Muscle of back (tissue), 13 donors: ENCODE measurements at places on chromosomes 3 and 15.

DNA sequence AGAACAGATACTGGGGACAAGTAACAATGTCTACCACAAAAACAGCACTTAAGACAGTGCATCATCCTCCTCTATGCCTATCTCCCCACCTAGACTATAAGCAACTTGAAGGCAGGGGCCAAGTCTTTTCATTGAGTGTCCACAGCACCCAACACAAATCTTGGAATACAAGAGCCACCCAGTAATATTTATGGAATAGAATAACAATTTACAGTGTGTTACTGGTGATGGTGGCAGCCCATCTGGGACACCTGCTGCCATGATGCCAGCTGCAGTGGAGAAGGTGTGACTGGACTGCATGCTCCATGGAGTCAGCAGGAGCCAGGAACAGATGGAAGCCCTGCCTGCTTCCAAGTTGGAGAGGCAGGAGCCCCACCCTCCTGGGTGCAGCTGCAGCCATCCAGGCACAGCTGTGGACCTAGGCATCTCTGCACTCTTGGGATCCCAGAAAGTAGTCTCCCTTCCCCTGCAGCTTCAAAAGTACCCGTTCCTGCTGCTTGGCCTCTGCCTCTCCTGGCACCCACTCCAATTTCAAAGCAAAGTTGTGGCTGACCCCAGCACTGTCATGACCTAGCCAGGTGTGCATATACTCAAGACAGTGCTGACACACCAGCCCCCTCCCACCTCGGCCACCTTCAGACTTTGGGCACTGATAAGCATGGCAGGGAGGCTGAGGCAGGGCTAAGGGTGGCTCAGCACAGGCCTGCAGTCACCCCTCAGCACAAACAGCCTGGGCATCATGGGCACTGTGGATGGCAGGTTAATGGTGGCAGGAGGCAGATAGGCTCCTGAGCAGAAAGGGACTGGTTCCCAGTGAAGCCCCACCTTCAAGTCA, 94.5 kb downstream of the TPRA1 start:
- no peak for DNase-seq

- DNase-seq = no peak
Measured at GRCh38 chr3:195255571-195256501, 15.1 kb downstream of the XXYLT1 start.

- DNase-seq = no peak
Measured at GRCh38 chr3:125236331-125236903, 23.9 kb upstream of the SLC12A8 start.

DNA sequence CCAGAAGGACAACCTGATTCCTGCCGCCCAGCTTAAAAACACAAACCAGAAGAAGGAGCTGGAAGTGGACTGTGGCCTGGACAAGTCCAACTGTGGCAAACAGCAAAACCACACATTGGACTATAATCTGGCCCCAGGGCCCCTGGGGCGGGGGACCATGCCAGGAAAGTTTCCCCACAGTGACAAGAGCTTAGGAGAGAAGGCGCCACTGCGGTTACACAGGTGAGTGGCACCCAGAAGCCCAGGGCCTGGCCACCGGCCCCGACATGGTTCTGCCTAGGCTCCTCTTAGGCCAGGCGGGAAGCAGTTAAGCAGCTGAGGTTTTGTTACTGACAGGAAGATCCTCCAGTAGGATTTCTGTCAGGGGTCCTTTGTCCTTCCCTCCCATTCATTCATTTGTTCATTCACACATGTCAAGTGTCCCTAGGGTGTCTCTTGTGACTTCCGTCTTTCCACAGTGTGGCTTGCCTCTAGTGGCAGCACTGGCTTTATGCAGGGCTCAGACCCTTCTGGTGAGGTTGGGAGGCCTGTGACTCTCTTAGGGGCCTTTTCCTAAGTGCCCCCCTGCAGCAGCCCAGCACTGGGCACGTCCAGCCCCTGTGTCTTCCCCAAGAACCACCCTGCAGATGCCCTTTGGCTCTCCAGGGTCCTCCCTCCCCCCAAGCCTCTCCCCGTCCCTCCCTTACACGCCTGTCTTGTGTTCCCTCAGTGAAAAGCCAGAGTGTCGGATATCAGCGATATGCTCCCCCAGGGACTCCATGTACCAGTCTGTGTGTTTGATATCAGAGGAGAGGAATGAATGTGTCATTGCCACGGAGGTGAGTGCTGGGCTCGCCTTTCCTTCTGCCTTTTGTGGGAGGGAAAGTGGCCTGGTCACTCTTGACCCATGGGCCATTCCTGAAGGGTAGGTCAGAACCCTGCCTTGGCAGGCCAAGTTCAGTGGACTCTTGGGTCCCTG, 7.8 kb downstream of the DLL4 start:
- no peak for DNase-seq

DNA sequence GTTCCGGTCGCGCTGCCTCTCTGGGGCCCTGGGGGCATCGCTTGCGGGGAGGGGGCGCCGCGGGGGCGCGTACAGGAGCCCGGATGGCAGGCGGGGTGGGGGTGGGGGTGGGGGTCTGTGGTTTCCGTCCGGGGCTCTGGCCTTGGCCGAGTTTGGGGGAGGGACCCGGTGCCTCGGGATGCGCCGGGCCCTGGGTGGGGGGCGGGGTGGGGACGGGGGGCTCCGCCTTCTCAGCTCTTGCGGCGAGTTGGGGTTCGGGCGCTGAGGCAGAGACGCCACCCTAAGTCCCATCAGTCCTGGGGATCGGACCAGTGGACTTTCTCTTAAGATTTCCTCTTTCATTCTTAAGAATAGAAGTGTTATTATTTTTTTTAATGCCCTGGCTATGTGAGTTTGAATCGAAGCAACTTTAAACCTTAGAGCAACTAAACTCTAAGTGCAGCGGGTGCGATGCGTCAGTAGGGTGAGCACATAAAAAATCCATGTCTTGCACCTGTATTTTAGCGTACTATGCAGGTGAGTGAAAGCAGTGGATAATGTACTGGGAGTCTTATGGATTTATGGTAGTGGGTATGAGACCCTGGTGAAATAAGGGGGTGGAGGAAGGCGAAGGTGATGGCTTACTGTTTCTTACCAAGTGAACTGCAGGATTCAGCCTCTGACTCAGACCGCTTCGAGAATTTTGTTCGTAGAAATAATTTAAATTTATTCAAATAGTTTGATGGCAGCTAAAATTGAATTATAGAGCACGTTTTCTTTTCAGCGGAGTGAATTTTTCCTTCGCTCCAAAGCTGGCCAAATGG, 762 bp downstream of the CTNNB1 start:
- peak; percentile 73 for DNase-seq

DNA sequence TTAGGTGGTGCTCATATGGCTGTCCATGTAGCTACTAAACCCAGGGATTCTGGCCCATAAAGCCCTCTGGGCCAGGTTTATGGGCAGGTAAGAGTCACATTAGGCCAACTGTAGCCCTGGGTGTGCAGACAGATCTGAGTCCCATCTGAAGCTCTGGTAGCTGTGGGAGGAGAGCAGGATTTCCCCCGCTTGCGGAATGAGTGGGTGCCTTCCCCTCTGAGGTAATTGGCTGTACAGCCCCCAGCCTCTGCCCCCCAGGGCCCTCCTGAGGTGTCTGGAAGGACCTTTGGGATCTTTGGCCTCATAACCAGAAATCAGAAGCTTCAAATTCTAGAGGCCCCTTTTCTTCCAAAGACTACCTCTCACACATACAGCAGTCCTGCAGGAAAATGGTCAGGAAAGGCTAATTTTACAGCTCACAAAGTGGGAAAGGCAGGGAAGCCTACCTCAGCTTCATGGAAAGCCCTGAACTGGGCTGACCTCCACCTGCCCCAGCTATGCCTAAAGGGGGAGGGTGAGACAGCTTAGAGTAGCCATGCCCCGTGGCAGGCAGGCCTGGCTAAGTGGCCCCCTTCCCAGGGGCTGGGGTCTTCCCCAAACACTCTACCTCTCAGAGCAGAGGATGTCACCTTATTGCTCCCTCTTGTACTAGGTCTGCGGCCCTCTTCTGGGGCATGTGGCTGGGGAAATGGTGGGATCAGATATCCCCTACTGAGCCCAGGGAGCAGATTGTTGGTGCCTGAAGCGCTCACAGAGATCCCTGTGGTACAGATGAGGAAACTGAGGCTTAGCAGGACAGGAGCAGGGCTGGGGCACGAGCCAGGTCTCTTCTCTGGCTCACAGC, 16.8 kb downstream of the HEMK1 start:
- no peak for DNase-seq

- no peak for DNase-seq
Measured at GRCh38 chr3:40086890-40087883, 222.3 kb upstream of the EIF1B start.

GRCh38 chr3:67000009-67000408, 1.9 kb downstream of the KBTBD8 start:
- DNase-seq = no peak

DNA sequence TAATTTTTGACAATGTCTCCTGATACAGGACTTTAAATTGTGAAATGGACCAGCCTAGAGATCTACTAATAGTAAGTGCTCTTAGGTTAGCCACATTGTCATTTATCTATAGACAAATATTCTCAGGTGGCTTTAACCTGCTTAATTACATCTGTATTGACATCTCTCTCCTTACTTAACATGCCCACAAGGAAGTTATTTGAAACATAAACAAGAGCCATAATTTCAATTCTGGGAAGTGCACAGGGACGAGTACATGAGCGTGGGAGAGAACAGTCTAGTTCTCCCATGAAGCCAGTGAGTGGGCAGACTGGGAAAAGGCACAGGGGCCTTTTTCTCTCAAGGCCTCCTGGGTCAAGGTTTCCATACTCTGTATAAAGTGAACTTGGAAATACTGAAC, 54.2 kb downstream of the NEK10 start:
- no peak for DNase-seq

GRCh38 chr15:73991260-73991659, 835 bp downstream of the STOML1 start:
- peak; percentile 59 for DNase-seq

DNA sequence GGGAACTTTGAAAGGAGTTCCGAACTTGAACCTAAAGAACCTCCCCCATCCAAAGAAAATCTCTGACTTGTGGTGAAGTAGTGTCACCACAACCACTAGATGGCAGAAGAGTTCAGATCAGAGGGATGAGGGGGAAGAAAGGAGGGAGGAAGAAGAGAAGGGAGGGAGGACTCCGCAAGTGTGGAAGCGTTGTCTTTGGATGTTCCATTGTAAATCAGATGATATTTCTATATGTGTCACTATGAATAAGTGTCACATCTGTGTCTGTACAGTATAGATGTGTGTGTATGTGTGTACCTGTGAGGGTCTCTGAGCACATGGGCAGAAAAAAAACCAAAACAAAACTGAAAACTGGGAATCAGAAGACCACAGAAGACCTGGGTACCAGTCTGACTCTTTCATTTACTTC, 16.9 kb downstream of the SLC24A1 start:
- peak; percentile 86 for DNase-seq

DNA sequence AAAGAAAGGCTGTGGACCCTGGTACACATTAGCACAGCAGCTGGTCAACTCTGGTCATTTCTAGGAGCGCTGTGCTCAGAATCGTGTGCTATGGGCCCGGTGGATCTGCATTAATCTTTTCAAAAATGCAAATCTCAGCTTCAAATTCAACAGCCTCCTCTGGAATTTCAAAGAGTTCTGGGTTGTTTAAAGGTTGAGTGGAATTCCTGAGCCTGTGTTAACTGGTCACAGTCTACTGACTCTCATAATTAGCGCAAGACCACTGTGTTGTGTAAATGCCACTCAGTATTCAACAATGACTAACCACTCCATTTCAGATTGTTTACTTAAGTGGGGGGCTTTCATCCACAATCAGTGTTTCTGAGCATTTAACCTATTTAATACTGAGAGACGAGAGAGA, 2.7 kb upstream of the ARNT2 start:
- DNase-seq = no peak
